ENCODE measurements at places on chromosomes 2 and 18.

GRCh38 chr18:13435586-13436333 is 217.2 kb downstream of the LDLRAD4 start:
- DNase-seq: no peak

- DNase-seq: no peak
Observed at GRCh38 chr2:16441431-16441830, 224.2 kb downstream of the CYRIA start.

- no peak for DNase-seq
Observed at GRCh38 chr18:2908166-2908945, 61.5 kb downstream of the EMILIN2 start.

DNA sequence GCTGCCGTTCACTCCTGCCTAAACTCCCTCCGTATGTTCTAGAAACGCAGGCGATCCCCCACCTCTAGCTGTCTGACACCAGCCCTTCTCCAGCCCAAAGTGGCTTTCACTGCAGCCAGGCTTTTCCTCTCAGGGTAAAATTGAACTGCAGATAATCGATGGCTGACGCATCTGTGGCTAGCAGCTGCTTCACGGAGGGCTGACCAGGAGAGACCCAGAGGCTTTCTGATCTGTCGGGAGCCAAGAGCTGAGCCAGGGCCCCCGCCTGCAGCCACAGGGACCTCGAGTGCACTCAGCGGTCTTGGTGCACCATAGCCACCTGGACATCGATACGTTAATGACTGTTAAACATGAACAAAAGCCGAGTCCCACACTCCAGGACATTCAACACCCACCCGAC is 107.5 kb downstream of the MBP start:
- no peak for DNase-seq

DNA sequence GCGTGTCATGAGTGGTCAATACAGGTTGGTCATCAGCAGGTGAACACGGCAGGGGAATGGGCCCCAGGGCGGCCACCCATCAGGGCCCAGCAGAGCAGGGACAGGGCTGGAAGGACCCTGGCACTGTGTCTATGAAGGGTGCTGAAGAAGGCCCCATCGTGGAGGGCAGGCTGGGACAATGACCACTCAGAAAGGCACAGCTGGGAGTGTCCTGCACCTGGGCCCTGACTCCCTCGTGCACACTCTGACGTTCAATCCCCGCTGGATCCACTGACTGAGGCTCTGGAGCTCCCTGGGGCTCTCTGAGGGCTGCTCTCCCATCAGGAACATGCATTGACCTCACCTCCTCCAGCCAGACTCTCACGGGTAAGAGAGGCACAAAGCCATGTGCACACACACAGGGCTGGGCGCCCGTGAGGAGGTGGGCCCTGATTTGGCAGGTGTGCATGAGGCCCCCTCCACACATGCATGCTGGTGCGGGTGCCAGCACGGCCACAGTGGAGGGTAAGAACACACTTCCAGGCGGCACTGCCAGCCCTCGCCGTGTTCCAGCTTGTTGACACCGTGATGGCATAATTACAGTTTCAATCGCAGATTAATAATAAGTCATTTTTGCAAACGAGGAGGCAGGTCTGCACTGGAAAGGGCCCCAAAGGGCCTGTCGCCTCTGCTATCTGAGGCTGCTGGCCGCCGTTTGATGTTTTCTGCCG is 58.5 kb downstream of the SMAD7 start:
- no peak for DNase-seq

- no peak for DNase-seq
Observed at GRCh38 chr18:10530852-10531251, 5.0 kb downstream of the NAPG start.

DNA sequence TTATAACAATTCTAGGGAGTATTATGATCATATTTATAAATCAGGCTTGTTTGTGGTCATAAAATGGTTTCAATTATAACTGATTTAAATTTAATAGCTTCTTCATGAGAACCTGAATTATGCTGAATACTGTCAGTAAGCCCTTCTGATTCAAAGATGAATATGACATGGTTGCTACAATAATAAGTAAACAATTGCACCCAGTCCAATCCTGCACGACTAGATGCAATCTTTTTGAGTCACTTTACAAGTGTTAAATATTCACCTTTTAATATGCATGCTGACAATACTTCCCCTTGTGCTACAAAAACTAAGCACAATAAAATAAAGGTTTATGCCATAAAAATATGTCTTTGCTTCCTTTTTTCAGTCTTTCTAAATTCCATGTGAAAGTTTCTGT is 325.2 kb downstream of the KCNJ3 start:
- DNase-seq: no peak

GRCh38 chr18:6878556-6879297 is 149.2 kb downstream of the ARHGAP28 start:
- no peak for DNase-seq

GRCh38 chr2:163467251-163467630 is 268.6 kb downstream of the FIGN start:
- no peak for DNase-seq

GRCh38 chr2:128978212-128978611 is 659.5 kb upstream of the HS6ST1 start:
- DNase-seq: no peak

- DNase-seq: no peak
Observed at GRCh38 chr18:13809531-13810255, 14.3 kb upstream of the MC5R start.

GRCh38 chr2:72602095-72602494 is 223.7 kb downstream of the EXOC6B start:
- no peak for DNase-seq

- no peak for DNase-seq
Observed at GRCh38 chr2:186032102-186032738, 293.6 kb downstream of the FSIP2 start.

DNA sequence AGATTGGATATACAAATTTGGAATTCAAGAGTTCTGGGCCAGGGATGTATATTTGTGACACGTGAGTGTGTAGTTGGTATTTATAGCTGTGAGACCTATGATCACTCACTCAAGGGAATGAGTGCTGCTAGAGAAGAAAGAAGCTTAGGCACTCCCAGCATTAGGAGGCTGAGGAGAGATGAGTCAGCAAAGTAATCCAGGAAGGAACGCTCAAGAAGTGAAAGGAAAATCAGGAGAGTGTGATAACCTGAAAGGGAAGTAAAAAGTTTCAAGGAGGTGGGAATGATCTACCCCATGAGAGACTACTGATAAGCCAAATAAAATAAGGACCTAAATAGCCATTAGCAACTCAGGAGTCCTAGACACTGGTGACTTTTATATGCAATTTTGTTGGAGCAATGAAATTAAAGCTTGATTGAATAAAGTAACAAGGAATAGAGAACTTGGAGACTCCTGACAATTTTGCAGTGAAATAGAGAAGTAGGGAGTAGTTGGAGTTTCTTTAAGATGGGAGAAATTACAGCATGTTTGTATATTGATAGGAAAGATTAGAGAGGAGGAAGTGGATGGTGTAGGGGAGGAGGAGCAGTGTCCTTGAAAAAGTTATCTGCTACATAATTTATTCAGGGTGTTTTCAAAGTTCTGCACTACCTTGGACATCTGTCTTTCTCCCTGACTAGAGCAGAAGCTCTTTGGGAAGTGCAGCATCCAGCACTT is 89.9 kb downstream of the UBE2E3 start:
- no peak for DNase-seq

- DNase-seq: no peak
Observed at GRCh38 chr2:207673431-207673830, 38.0 kb upstream of the CCNYL1 start.

DNA sequence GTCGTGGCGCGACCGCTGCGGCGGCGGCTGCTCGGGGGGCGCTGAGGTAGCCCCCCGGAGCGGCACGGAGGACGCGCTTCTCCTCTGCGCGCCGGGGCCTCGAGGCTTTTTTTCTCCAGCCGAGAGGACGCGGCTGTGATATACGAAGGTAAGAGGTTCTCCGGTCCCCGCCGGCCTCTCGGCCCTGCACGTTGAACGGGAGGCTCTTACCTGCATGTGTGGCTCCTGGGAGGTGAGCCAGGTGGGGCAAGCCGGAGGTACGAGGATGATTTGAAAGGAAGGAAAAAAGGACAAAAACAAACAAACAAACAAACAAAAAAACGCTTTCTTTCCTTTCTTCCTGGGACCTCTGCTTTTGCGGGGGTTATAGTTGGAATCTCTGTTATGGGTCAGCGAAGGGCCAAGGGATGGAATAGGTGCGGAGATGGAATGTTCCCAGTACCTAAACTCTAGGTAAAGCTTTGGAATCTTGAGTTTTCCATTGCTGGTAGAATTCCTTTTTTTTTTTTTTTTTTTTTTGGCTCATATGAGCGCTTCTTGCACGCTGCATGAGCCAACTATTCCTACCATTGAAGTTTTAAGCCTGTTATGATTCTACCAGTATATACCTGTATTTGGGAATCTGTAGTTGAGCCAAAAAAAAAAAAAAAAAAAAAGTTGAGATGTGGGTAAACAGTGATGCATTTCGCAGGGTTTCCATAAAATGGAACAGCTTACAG is 674 bp downstream of the PTPN4 start:
- DNase-seq: no peak

DNA sequence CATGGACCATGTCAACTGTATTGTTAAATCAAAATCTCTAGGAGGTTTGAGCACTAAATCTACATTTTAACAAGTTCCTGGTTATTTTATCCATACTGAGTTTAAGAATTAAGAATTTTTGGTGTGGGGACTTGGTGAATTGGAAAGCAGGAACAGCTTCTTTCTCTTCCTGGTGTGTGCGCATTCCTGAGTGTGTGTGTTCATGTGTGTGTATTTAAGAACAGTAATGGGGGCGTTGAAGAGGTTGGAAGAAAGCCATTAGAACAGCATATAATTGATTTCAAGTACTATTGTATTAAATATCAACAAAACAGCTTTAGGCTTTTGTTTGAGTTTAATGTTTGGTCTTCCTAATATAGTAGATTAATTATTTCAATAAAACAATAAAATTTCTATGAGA is 801.3 kb upstream of the ID2 start:
- peak; percentile 15 for DNase-seq

DNA sequence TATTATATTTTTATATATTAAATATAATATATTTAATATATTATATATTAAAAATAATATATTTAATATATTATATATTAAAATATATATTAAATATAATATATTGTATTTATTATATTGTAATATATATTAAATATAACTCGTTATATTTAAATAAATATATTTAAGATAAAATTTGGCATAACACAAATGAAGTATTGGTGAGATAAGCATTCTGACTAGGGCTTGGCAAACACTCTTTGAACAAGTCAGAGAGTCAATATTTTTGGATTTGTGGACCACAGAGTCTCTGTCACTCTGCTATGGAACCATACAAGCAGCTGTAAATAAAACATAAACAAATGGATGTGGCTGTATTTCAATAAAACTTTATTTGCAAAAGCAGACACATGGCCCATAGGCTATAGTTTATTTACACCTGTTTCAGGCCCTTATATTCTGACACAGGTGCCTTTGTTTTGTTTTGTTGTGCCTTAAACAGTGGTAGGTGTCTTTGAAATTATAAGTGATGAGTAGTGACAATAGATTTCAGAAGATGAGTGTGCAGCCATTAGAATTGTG is 190.1 kb downstream of the EPHA4 start:
- DNase-seq: no peak

DNA sequence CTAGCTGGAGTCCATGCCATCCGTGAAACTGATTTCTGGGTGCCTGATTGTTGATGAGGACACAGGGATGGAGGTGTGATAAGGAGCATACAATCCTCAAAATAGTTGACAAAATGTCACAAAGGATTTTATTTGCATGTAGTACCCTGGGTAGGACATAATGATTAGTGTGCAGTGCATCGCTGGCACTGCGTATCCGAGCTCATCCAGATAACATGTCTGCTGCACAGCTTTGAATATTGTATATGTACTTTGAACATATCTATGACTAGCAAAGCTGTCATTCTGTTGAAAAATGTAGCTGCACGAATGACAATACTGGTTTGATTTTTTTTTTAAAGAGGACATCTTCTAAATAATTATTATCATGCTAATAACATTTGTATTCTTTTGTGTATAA is 529.7 kb upstream of the FANCL start:
- no peak for DNase-seq

DNA sequence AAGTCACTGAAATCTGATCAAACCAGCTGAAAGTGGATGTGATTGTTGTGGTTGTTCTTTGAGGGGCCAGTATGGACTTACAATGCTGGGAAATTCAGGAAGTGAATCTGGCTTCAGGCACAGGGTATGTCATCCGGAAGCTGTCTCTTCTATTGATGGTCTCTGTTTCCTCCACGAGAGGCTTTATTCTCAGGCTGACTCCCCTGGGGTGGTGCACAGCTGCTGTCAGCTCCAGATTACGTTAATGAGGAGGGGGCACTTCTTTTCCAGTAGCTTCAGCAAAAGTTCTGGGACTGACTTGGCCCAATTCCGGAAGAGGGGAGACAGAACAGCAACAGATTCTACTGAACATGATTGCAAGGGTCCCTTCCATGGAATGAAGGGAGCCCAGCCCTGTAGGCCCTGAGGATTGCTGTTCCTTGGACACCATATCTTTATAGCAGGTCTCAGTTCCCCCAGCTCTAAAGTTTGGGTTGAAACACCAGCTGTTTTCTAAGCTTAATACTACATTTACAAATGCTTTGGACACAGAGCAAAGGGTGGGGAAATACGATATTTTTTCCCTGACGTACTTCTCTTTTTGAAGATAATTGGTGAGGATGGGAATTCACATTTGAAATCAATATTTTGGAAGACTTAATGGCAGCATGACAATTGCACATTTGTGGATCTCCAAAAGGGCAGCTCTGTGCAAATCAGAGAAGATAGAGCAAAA is 400.9 kb downstream of the TSN start:
- no peak for DNase-seq

DNA sequence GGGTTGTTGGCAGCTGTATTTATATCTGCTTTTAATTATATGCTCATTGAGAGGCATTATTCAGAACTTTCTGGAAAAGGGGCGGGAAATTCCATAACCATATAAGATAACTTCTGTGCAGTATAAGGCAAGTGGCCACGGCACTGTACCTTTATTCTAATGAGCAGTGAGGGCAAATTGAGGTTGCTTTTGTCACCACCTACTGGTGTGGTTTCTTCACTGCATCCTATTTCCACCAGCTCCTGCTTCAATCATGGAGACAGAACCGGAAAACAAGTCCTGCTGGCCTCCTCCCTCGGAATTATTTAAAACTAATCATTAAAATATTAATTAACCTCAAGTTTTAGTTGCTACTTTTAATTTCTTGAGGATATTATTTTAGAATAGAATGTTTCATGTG is 759.4 kb downstream of the CBLN2 start:
- peak; percentile 1 for DNase-seq

- DNase-seq: no peak
Observed at GRCh38 chr2:142650601-142651000, 226.9 kb upstream of the KYNU start.

DNA sequence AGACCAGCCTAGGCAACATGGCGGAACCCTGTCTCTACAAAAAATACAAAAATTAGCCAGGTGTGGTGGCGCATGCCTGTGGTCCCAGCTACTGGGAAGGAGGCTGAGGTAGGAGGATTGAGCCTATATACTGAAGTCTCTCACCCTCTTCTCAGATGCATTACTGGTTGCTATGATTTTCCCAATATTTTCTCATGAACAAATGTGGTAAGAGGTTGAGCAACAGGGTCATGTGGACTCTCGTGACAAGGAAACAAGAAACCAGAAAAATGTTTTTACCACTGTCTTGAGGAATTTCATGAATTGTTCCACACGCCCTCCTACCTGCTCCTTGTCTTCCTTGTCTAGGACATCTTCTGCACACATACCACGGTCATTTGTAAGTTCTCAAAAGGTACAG is 12.4 kb downstream of the LMAN2L start:
- DNase-seq: no peak

- no peak for DNase-seq
Observed at GRCh38 chr2:53475766-53476165, 291.8 kb upstream of the CHAC2 start.

GRCh38 chr2:157596992-157597681 is 31.5 kb downstream of the ACVR1C start:
- no peak for DNase-seq

GRCh38 chr2:204923957-204924356 is 378.7 kb downstream of the PARD3B start:
- DNase-seq: no peak
